ENCODE measurements at places on chromosomes 5 and 9. TPM values are rescaled to one million over a fixed set of nuclear protein-coding genes. Genes with fewer than 3 reads are reported as not detected.

GRCh38 chr9:90966480-90967144, 165.0 kb downstream of the SYK start:
- peaks cover 13% of the 10 kb centered on the region for H3K27me3 ChIP-seq
- H3K4me3 ChIP-seq = no peak overlapping the region
- H3K27ac ChIP-seq = no peak overlapping the region
- H3K4me1 ChIP-seq = no peaks in the 10 kb centered on the region
- no peak for DNase-seq
- H3K36me3 ChIP-seq = no peaks in the 10 kb centered on the region

OLFM1 gene
- not detected for total RNA-seq

DNA sequence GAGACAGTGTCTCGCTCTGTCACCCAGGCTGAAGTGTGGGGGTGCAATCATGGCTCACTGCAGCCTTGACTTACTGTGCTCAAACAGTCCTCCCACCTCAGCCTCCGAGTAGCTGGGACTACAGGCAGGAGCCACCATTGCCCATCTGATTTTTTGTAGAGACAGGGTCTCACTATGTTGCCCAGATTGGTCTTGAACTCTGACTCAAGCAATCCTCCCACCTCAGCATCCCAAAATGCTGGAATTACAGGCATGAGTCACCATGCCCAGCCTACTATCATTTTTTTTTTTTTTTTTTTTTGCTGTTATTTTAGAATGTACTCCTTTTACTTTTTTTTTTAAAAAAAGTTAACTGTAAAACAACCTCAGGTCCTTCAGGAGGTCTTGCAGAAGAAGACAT, 449.0 kb downstream of the CCDC171 start:
- H3K4me1 ChIP-seq = no peaks in the 10 kb centered on the region
- no peak overlapping the region for H3K4me3 ChIP-seq
- no peak for DNase-seq
- H3K27me3 ChIP-seq = no peaks in the 10 kb centered on the region
- no peak overlapping the region for H3K27ac ChIP-seq
- no peaks in the 10 kb centered on the region for H3K36me3 ChIP-seq

DNA sequence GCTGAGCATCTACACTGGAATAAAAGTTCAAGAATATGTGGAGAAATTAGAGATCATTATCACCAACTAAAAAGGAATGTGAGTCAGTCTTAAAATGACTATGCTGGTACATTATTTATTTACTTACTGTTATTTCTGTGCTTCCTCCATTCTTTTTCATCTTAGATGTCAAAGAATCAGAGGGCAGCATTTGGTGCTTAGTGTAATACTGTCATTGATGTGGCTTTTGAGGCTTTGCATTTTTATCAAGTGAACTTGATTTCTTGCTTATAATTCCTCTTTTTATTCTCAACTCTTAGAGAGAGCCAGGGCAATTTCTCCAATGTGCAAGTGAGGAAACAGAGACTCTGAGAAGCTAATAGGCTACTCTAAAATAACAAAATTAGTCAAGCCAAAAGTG, 163.7 kb upstream of the TRPC7 start:
- no peaks in the 10 kb centered on the region for H3K27me3 ChIP-seq
- no peaks in the 10 kb centered on the region for H3K4me1 ChIP-seq
- no peaks in the 10 kb centered on the region for H3K36me3 ChIP-seq
- H3K4me3 ChIP-seq = no peak overlapping the region
- DNase-seq = no peak
- H3K27ac ChIP-seq = no peak overlapping the region

- no peak for DNase-seq
- no peak overlapping the region for H3K27ac ChIP-seq
- H3K36me3 ChIP-seq = no peaks in the 10 kb centered on the region
- no peak overlapping the region for H3K4me3 ChIP-seq
Observed at GRCh38 chr5:33725806-33726205, 166.0 kb downstream of the ADAMTS12 start.

DNA sequence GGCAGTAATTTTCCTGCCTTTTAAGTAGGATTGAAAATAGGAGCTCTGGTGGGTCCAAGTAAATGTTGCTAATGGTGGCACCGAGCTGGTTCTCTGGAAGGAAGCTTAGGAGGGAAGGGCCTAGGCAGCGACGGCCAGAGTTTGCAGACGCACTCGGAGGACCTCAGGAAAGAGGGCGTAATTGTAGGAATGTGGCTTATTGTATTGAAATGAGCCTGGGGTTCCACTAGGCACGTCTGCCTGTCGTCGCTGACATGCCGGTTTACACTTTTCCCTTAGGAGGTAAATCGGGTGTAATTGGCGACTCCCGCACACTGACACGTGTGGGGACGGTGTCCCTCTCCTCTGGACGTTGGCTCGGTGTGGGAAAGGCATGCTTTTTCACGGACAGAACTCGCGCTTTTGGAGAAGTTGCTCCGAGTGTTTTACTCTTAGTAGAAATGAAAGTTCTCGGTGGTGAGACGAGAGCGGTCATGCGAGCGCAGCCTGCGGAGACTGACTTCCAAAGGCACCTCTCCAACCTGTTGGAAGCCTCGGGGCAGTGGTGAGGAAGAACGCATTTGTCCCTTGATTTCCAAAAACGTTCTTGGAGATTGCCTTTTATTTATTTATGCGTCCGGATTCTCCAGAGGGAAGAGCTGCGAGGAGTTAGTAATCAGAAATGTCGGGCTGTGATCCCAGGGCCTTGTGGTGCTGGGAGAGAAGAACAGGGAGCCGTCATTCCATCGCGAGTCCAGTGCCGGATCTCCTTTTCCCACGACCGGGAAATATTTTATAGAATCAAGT, 1.3 kb downstream of the NR4A3 start:
- H3K4me3 ChIP-seq = peak overlapping the region; percentile 82
- no peaks in the 10 kb centered on the region for H3K36me3 ChIP-seq
- peak; percentile 51 for DNase-seq
- H3K4me1 ChIP-seq = peaks cover 67% of the 10 kb centered on the region
- peaks cover 46% of the 10 kb centered on the region for H3K27me3 ChIP-seq

DNA sequence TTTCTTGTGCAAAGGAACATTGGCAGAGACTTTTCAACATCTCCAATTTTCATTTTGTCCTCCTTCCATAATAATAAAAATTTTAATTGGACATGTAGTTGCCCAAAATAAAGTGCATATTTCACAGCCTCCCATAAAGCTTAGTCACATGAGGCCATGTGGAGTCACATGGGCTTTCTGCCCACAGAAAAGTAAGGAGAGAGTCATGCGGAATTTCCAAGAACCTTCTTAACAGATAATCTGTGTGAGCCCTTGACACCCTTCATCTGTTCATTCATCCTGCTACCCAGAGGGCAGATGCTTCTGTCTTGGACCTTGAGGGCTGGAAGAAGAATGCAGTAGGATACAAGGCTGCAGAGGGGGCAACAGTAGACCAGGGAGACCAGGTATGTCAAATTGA, 60.7 kb downstream of the APTX start:
- no peaks in the 10 kb centered on the region for H3K36me3 ChIP-seq
- no peak overlapping the region for H3K27ac ChIP-seq
- no peak overlapping the region for H3K4me3 ChIP-seq
- no peak for DNase-seq
- H3K27me3 ChIP-seq = no peaks in the 10 kb centered on the region

DNA sequence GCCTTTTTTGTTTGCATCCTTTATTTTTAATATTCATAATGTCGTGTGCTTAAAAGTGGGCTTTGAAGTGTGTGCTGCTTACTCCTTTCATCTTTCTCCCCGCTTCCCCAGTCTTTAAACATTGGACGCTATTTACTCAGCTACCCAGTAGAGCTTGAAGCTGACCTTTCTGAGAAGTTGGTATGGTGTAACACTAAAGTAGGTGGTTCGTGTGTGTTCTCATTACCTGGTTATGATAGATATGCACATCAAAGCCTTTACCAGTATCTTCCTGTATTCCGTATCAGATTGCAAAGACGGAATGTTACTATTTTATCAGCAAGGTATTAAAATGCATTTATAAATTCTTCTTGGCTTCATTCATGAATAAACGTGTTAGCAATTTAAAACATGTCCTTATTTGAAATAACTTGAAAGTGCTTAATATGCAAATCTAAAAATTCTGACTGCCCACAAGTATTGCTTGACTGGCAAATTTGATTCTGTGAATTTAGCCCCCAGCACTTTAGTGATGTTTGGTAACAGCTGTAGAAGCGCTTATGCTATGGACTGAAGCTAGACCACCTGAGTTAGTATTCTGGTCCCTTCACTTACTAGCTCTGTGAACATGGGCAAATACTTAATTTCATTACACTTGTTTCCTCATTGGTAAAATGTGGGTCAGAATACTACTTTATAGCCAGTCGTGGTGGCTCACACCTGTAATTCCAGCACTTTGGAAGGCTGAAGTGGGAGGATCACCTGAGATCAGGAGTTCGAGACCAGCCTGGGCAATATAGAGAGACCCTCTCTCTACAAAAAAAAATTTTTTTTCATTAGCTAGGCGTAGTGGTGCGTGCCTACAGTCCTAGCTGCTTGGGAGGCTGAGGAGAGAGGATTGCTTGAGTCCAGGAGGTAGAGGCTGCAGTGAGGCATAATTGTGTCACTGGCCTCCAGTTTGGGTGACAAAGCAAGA, 1.7 kb downstream of the RRAGA start:
- no peak for DNase-seq
- no peak overlapping the region for H3K27ac ChIP-seq
- peak overlapping the region; percentile 94 for H3K4me3 ChIP-seq
- H3K4me1 ChIP-seq = peaks cover 27% of the 10 kb centered on the region
- no peaks in the 10 kb centered on the region for H3K36me3 ChIP-seq

DNA sequence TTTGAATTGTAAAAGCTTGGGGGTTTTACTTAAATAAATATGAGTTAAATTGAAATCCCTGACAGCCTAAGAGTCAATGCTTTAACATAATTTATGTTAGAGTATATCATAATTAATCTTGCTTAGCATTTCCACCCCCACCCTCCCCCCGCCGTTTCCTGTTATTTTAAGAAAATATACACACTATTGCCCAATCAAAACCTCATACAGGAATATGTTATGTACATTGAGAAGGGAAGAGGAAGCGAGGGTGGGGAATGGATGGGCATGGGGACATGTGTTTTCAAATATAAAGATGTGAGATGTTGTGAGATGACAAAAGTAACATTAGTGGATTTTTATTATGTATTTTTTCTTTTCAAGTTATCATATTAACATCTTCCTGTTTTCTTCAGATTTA, 561.1 kb upstream of the MEF2C start:
- H3K4me3 ChIP-seq = no peak overlapping the region
- no peak overlapping the region for H3K27ac ChIP-seq
- DNase-seq = no peak
- no peaks in the 10 kb centered on the region for H3K36me3 ChIP-seq
- H3K4me1 ChIP-seq = no peaks in the 10 kb centered on the region

NEURL1B gene
- 0.08 TPM for total RNA-seq

DNA sequence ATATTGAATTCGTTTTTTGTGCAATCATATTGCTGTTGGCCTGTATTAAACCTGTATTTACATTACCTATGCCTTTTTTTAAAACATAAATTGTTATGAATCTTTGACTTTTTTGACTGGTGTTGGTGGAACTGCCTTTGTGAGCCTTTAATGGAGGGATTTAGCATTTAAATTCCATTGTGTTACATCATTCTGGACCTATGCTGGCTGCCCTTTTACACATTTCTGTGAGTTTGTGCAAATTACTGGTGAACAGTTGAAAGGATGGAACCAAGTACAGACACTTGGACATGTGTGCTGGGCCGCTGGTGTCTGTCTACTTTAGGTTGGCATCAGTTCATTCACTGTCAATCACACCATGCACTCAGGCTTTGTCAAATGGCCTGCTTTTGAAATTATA, 3.4 kb downstream of the SNX18 start:
- H3K27me3 ChIP-seq = no peaks in the 10 kb centered on the region
- no peaks in the 10 kb centered on the region for H3K36me3 ChIP-seq
- H3K4me1 ChIP-seq = peaks cover 56% of the 10 kb centered on the region
- H3K27ac ChIP-seq = no peak overlapping the region
- no peak for DNase-seq
- H3K4me3 ChIP-seq = peak overlapping the region; percentile 69

DNA sequence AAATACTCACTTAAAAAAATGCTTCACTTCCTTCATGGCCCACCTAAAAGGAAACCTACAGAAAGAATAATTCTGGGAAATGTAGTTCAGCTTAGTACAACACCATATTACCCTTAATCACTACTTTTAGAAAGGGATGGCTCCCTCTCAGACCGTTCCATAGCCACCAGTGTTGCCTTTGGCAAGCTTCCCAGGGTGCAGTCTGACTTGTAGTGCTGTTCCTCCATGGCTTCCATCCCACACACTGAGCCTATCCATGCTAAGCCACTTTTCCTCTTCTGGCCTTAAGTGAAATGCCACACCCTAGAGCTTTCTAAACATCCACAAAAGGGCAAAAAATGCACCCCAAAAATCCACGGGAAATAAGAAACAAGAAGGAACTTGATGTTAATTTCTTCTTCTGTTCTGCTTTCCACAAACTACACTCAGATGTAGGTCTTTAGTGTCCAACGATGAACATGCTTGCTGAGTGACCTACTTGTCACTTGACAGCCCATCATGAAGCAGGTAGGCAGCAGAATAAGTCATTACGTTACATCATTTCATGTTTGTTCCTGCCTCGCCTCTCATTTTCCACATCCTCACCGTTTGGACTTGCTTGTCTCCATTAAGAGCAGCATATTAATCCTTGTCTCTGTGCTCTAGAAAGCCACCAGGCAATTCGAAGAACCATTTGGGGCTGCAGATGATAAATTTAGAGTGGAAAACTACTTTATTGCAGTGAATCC, 391.1 kb upstream of the GRAMD2B start:
- H3K27ac ChIP-seq = no peak overlapping the region
- no peaks in the 10 kb centered on the region for H3K27me3 ChIP-seq
- DNase-seq = no peak
- no peak overlapping the region for H3K4me3 ChIP-seq
- H3K36me3 ChIP-seq = no peaks in the 10 kb centered on the region
- H3K4me1 ChIP-seq = no peaks in the 10 kb centered on the region

SURF1 gene
- 42.5 TPM for total RNA-seq

ADAMTSL2 gene
- 1.2 TPM for total RNA-seq

DNA sequence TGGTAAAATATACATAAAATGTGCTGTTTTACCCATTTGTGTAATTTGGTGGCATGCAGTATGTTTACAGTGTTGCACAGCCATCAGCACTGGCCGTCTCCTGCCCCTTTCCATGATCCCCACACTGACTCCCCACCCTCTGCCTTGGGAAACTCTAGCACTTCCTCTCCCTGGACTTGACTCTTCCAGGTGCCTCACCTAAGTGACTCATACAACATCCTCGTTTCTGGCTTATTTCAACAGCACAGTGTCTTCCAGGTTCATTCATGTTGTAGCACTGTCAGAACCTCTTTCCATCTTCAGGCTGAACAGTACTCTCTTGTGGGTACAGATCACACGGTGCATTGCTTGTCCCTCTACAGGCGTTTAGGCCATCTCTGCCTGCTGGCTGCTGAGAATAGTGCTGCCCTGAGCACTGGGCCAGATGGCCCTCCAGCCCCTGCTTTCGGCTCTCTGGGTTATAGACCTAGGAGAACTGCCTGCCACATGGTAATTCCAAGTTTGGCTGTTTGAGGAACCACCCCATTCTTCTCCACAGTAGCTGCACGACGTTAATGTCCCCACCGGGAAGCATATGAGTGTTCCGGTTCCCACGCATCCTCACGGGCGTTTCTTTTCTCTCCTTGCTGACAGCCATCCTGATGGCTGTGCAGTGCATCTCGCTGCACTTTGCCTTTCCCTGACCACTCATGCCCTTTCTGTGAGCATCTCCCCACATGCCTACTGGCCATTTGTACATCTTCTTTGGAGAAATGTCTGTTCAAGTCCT, 211.8 kb downstream of the FANCC start:
- no peaks in the 10 kb centered on the region for H3K36me3 ChIP-seq
- no peak overlapping the region for H3K4me3 ChIP-seq
- no peaks in the 10 kb centered on the region for H3K27me3 ChIP-seq
